ENCODE measurements at places on chromosomes 11 and 22.

GRCh38 chr11:67657300-67657699, 6.8 kb upstream of the ACY3 start:
- no peak for DNase-seq

DNA sequence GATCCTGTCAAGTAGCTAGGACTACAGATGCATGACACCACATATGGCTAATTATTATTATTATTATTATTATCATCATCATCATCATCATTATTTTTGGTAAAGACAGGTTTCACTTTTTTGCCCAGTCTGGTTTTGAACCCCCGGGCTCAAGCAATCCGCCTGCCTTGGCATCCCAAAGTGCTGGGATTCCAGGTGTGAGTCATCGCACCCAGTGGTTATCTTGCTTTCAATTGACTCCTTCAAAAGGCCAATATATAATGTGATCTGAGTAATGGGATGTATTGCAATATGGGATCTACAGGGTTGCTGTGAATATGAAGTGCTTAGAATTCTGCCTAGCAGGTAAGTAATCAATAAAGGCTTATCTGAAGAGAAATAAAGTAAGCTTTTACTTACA, 221.2 kb downstream of the SBF2 start:
- DNase-seq = no peak

- no peak for DNase-seq
Observed at GRCh38 chr11:103872748-103873147, 163.7 kb upstream of the DDI1 start.

- no peak for DNase-seq
Observed at GRCh38 chr11:47573321-47573720, 5.4 kb downstream of the KBTBD4 start.

- peak; percentile 28 for DNase-seq
Observed at GRCh38 chr11:73789279-73789670, 1.6 kb downstream of the MRPL48 start.
